ENCODE measurements at places on chromosomes 1 and 21.
A peak's percentile ranks its signal among the peaks of the same experiment; 100 is the strongest.

GRCh38 chr1:37540036-37540785 is 13.9 kb downstream of the SNIP1 start:
- DNase-seq = no peak

DNA sequence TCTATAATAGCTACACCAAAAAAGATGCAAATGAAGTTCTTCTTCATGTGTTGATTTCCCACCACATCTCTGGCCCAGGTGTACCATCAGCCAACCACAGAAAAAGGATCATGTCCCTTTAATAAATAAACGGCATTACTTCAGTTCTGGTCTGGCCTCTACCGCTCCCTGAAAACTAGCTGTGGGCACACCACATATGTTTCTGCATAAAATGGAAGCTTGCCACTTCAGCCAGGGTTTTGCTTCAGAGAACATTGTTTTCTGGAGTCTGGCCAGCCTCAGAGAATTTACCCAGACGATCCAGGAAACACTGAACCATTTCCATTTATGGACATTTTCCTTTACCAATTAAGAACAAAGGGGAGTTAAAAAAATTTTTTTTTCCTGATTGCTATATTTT is 5.8 kb upstream of the LAMC2 start:
- DNase-seq = peak; percentile 84

GRCh38 chr1:111852261-111852721 is 96.6 kb downstream of the DDX20 start:
- no peak for DNase-seq

DNA sequence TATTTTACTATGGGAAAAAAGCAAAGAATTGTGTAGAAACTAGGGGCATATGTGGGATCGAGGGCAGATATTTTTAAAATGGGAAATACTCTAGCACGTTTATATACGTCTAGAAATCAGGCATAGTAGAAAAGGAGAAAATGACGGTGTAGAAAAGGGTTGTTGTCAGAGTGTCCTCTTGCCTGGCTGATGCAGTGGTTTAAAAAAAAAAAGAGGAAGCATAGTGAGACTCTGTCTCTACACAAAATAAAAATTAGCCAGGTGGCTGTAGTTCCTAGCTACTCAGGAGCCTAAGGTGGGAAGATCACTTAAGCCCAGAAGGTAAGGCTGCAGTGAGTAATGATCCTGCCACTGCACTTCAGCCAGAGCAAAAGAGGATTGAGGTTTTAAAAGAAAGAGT is 64.7 kb upstream of the LRRC7 start:
- no peak for DNase-seq

GRCh38 chr1:113201560-113201959 is 128.6 kb downstream of the LRIG2 start:
- DNase-seq = no peak

DNA sequence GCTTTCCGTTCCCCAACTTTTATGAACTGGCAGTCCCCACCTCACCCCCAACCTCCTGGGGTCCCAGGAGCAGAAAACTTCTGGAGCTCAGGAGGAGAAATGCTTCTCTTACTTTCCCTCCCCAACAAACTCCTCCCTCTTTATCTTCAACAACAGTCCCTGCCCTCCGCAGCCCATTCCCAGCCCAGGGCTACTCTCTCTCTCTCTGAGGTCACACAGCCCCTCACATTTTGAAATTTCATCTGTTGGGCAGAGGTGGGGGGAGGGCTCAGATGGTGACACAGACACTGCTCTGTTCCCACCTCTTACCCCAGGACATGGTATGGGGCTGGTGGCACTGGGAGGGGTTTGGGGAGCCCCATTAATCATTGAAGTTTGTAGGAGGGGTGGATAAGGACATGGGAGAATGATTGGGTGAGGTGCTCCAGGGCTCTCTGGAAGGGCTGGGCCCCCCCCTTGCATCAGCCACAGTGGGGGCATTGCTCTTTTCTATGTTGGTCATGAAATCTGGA is 6.0 kb downstream of the PIK3CD start:
- DNase-seq = no peak

GRCh38 chr1:95287081-95287480 is 53.1 kb downstream of the RWDD3 start:
- DNase-seq = no peak

DNA sequence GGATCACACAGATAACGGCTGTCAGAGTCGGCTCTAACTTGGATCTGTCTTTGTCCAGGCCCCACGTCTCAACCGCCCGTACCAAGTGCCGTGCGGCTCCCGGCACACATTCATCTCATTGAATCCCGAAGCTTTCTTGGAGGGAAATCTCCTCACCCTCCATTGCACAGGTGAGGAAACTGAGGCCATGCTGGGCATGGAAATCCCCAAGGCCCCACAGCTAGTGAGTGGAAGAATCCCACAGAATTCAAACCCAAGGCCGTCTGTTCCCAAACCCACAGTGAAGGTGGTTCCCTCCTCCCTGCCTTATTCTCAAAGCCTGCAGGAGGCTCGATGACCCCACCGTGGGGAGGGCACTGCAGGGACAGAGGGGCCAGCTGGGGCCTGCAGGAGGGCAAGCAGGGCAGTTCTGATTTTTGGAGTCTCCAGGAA is 437.9 kb downstream of the MATN1 start:
- no peak for DNase-seq

DNA sequence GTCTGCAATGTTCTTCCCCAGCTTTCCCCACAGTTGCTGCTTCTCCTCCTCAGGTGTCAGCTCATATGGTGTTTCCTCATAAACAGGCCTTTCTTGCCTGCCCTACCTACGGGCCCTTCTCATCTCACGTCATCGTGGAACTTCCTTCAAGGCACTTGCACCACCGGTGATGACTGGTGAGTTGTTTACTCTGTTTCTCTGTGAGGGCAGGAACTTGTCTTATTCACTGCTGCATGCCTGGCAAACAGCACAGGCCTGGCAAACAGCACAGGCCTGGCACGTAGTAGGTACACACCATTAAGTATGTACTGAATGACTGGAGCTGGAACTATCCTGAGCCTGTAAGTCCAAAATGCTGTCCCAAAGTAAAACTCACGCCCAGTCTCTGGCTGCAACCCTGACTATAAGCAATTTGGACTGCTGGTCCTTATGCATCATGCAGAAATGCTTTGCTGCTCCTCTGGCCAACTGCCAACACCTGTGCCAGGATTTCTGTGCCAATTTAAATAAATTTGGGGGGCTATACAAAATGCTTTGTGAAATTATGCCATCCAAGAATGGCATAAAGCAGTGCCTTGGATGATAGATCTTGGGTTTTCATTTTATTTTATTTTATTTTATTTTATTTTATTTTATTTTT is 25.7 kb downstream of the STK40 start:
- DNase-seq = no peak

DNA sequence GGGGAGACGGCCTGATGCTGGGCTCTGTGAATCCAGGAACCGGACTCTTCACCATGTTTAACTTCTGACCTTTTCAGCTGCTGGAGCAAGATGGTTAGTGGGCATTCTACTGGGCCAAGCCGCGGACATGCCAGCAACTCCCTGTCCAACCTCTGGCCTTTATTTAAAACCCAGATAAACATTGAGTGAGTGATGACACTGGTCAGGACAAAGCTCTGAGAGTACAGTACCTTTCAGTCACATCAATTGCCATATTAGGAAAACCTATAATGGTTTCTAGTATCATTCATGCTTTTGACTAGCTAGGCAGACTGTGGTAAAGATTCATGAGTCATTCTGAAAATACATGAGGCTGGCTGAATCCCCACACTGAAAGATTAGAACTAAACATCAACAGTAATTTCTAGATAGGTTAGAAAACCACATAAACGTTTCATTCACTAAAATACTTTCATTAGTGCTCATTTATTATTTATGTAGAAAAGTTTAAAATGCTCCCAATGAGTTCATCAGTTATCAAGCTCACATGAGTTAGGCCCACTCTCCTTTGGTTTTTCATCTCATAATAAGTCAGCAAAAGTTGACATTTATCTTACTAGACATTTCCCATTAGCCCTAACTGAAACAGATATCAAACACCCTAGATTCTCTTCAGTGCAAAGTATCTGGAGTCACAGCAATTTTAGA is 7.1 kb upstream of the ACTA1 start:
- DNase-seq = peak; percentile 47

DNA sequence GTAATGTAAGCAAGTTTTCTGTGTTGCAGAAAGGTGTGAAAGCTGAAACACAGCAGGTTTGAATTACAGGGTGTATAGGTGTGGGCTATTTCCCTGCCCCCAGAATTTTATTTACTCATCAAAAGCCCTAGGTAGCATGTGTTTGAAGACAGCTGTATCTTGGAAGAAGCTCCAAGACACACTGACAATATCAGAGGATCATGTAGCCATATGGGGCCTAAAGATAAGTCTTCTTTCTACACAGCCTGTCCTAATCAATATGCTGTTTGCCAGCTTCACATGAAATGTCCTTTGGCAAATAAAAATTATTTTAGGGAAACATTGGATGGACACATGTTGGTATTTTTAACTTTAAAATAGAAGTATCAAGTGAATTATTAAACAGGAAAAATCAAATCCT is 17.5 kb upstream of the SUCO start:
- DNase-seq = no peak

DNA sequence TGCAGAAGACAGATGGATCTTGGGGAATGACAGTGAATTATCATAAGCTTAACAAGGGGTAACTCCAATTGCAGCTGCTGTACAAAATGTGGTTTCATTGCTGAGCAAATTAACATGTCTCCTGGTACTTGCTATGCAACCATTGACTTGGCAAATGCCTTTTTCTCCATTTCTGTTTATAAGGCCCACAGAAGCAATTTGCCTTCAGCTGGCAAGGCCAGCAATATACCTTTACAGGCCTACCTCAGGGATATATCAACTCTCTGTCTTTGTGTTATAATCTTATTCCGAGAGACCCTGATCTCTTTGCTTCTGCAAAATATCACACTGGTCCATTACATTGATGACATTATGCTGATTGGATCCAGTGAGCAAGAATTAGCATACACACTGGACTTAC is 52.7 kb upstream of the KIAA0040 start:
- DNase-seq = no peak

DNA sequence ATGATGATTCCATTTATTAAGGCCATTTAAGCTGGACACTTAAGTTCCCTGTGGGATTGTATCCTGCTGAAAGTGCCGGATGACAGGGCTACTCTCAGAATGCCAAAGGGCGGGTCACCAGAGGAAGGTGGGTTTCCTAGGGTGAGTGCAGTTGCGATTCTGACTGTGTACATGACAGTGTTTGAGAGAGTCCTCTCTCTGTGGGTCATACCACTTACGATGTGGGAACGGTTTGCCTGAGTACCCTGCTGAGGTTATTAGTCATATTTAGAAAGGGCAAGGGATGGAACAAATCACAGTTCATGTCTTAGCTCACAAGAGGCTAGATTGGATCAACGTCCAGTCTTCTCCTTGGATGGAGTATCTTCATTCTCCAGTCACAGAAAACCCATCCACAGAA is 461.9 kb downstream of the CAMTA1 start:
- no peak for DNase-seq

DNA sequence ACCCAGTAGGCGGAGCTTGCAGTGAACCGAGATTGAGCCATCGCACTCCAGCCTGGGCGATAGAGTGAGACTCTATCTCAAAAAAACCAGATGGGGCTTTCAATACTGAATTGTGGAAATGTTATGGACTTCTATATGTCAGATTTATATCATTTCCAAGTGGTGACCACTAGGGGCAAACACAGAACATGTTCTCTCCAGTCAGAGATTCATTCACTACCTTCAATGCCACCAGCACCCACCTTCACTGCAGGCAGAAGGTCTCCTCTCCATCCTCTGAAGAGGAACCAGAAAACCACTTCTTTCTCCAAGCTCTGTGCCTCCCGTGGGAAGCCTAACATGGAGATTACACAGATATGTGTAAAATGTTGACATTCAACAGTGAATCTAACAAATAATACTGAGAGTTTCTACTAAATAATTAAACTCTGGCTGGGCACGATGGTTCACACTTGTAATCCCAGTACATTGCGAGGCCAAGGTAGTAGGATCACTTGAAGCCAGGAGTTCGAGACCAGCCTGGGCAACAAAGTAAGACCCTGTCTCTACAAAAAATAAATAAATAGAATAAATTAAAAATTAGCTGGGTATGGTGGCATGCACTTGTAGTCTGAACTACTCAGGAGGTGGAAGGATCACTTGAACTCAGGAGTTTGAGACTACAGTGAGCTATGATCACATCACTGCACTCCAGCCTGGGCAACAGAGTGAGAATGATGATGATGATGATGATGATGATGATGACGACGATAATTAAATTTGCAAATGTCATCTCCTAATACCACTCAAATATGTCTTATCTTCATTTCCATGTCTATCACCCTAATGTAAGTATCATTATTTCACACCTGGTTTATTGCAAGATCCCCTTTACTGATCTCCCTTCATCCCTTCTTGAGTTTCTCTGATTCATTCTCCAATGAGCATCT is 151.1 kb downstream of the ZNF281 start:
- no peak for DNase-seq

GRCh38 chr1:231778009-231778719 is 151.6 kb downstream of the DISC1 start:
- no peak for DNase-seq

DNA sequence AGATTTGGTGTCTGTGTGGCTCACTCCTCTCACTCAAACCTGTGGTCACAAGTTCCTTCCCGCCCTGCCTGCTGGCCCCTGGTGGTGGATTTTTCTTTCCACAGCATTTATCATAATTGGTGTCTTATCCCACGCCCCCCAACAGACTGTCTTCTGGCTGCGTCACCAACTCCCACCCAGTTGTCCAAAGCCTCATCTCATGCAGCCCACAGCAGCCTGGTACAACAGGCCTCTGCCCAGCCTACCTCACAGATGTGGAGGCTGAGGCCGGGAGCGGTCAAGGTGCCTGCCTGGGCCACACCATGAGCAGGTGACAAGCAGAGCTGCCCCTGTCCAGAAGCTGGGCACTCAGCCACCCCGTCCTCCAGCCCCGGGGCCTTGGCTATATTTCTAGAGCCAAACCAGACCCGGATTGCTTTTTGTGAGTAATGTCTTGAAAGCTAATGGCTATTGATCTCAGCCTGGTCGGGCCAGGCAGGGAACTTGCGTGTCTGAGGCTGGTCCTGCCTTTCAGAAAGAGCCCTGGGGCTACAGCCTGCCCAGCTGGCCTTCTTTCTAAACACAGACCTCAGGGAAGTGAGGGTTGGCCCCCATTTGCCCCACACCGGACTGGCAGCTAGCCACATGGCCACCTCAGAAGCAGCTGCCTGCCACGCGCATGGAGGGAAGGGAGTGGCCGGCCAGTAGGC is 2.6 kb downstream of the KCNAB2 start:
- no peak for DNase-seq

DNA sequence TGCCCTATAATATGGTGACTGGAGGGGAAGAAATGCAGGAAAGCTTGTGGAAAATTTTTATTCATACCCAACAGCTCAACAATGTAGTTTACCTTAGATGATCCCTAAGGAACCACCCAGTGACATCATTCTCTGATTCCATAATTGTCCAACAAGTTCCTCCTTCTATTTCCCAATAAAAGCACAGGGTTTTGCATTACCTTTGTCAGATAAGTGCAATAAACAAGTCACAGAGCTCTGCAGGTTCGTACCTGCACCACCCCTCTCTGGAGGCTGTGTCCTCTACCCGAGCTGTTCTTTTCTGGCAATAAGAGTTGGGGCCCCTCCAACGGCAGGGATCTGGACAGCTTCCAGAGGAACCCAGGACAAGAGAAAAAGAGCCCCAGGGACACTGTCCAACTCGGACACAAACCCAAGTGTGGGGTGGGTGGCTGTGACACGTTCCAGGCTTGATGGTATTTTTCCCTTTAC is 38.8 kb downstream of the RCAN1 start:
- no peak for DNase-seq

- no peak for DNase-seq
Measured at GRCh38 chr1:207862241-207862787, 48.6 kb downstream of the CD34 start.

- DNase-seq = no peak
Measured at GRCh38 chr1:172144445-172145061, 275.9 kb upstream of the C1orf105 start.

Data from kidney epithelial cell (primary cell).